Adrenal gland (tissue), 19 donors: ENCODE measurements at places on chromosomes 5 and 9.

- DNase-seq: no peak
Measured at GRCh38 chr5:88979244-88979643, 96.3 kb upstream of the MEF2C start.

GRCh38 chr9:106107716-106108115 is 413.4 kb downstream of the TMEM38B start:
- DNase-seq: no peak

DNA sequence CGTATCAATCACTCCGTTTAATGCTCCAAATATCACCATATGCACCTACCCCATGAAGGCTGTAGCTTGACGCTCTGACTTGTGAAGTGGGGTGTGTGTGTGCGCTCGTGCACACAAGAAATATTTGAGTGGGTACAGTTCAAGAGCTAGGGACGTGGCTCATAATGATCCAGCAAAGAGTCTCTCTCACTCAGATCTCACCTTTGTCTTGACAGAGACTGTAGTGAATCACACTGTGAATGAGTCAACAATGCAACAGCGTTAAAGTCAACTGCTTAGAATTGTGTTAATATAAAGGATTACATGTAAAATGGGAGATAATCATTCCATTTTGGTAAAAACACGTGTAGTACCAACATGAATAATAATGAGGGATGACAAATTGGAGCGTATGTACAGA is 119.4 kb downstream of the MED27 start:
- DNase-seq: no peak

GRCh38 chr5:146510559-146511125 is 5.3 kb downstream of the GPR151 start:
- DNase-seq: no peak

DNA sequence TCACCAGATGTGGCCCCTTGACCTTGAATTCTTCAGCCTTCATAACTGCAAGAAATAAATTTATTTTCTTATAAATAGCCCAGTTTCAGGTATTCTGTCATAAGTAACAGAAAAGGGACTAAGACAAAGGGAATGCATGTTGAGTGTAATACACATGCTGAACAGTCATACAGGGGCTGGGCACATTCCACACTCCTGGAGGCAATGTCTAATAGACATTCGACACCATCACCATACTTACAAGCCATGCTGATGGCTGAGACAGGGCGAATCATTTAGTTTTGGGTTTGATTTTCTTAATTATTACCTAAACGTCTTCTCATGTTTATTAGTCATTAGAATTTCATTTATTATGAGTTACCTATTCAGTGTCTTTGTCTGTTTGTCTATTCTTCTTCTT is 68.5 kb downstream of the TENT4A start:
- DNase-seq: no peak

- DNase-seq: no peak
Measured at GRCh38 chr5:175683231-175683630, 25.4 kb downstream of the HRH2 start.

DNA sequence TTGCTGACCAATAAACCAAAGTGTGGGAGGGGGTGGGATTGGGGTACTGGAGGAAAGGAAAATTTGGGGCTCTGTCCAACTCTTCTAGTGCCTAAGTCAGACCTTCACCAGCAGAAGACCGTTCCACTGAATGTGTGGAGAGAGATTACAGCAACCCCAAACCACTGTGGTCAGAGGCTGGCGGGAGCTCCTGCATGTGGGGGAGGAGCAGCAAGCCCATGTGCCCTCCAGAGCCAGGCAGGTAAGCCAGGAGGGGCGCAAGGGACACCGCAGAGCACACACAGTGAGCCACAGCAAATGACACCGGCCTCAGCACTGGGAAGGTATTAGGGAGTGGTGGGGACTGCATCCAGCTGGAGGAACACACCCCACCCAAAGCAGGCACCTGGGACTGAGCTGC is 62.9 kb downstream of the SMIM23 start:
- no peak for DNase-seq

DNA sequence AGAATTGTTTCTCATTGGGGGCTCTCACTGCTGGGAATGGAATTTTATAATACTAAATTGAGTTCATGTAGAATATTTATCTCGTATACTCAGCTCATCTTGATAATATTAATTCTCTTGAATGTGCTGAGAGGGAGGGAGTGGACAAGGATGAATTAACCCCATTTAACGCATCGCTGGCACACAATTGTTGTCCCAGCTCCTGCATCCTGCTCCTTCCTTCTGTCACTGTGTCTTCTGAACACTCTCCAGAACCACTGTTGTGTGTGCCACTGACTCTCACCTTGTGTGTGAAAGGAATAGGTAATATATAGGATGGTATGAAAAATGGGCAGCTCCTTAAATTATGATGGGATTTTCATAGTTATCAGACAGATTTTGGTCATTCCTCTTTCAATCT is 267.3 kb downstream of the MTRR start:
- no peak for DNase-seq

- DNase-seq: no peak
Measured at GRCh38 chr5:121325930-121326329, 525.8 kb upstream of the FTMT start.

- no peak for DNase-seq
Measured at GRCh38 chr5:35856765-35857351, at the start of gene IL7R. TSS of gene IL7R (plus strand) at chr5:35856891. CDS start at chr5:35856978, 87 bp downstream.

DNA sequence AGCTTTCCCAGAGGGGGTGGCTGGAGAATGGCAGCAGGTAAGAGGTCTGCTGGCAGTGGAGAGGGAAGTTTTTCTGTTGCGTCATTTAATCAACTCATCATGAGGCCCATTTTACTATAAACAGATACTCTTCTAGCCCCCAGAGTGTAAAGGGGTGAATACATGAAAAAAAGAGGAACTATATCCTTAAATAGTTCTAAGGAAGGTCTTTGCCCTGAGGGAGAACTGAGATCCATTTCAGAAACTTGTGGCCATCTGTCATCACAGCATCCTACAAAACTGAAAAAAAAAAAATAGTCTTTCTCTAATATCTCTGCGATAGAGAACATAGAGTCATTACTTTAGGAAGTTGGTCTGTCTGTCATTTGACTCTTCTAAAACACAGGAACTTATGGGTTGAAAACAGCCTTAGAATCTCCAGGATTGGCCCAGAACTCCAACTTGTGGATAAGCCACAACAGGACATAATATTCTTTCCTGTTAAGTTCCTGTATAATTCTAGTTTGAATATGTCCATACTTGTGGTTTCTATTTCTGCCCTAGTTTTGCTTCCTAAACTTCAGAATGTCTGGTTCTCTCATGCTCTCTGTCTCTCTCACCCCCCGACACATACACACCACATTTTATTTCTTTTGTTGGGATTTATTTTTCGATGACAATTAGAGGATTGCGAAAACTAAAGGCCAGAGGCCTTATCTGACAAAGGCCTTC is 238.5 kb upstream of the PIK3R1 start:
- no peak for DNase-seq

DNA sequence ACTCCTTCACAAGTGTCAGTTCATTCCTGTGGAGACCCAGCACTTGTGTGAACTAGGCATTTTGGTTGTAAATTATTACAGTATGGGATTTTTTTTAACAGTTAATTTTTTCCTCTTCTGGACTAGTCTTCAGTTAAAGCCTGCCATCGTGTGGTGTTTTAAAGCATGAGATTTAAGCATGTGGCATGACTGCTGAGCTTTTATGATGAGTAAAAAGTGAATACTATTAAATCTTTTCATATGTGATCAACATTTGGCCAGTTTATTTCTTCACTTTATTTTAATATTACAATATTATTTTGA is 25.0 kb downstream of the LMNB1 start:
- DNase-seq: no peak

- no peak for DNase-seq
Measured at GRCh38 chr5:121867403-121867802, 15.7 kb downstream of the FTMT start.

GRCh38 chr5:57626703-57627102 is 144.1 kb upstream of the ACTBL2 start:
- DNase-seq: no peak

DNA sequence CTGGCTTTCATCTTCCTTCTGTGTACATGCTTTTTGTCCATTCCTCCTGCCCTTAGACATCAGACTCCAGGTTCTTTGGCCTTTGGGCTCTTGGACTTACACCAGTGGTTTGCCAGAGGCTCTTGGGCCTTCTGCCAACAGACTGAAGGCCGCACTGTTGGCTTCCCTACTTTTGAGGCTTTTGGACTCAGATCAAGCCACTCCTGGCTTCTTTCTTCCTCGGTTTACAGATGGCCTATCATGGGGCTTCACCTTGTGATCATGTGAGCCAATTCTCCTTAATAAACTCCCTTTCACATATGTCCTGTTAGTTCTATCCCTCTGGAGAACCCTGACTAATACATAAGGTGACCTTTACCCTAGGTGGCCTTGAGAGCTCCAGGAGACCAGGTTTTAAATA is 189.1 kb upstream of the CCNG1 start:
- DNase-seq: no peak

DNA sequence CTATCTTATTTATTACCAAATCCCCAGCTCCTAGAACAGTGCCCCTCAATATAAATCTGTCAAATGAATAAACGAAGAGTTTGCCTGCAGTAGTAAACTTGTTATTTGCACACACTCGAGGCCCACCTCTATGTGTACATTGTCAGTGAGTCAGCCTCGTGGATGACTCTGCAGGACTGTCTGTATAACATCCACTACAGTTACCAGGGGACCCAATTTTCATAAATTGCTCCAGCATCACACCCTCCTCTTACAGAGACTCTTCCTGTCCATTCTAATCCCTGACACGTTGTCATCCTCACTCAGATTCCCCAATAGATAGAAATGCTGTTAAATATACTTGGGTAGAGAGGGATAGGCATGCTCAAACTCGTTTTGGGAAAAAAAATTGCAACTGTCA is 478.5 kb downstream of the RAB3C start:
- no peak for DNase-seq

DNA sequence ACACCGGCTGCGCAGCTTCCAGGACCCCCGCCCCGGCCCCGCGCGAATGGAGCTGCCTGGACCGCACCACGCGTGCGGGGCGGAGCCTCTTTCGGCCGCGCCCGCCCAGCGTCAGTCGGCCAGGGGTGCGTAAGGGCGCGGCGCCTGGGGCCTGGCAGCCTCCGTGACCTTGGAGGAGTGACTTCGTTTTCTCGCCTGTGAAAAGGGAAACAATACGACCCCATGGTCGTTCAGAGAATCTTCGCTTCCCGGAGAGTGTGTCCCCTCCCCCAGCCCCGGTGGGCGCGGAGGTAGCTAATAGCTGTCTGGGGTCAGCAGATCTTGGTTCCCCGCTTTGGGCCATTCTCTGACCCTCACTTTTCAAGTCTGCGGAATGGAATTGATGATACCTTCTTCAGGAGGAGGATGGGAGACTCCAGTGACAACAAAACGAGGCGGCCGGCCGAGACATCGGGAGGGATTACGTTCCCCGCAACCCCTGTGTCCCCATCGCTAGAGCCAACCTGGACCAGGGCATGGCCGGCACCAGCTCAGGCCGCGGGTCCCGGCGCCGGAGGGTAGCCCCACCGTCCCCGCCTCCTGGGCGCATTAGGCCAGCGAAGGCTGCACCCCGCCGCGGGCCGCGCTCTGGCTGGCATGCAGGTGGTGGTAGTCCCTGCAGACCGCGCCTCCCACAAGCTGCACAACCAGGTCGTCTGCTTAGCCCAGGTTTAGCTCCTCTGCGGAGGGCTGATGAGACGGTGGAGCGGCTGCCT is 5.5 kb upstream of the CDHR2 start:
- DNase-seq: peak; percentile 72

- DNase-seq: no peak
Measured at GRCh38 chr5:131595088-131596033, 39.7 kb downstream of the RAPGEF6 start.

DNA sequence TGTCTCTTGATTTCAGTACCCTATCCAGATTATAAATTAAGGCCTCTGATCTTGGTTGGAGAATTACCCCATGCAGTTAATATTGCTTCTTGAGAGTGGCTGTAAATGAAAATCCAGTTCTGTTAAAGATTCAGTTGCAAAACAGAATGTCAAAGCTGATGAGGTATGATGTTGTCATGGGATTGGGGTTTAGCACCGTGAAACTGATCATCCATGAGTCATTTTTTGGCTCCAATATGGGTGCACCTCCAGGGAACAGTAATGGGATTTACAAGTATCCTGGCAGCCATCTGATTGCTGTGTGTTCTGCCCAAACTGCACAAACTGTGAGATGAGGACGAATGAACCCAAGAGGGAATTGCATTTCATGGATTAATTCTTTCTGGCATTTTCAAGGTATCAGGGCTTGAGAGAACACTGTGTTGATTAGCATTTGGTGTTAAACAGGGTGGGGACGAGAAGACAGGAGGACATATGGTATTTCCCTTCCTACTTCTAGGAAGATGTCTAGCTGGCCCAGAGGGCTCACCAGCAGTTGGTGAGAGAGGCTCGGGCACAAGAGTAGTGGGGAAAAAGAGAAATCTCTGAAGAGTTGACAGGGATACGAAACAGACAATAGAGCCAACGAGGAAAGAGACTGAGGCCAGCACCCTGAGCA is 214.7 kb downstream of the GAS1 start:
- peak; percentile 52 for DNase-seq

- no peak for DNase-seq
Measured at GRCh38 chr5:163360656-163361055, 76.7 kb upstream of the CCNG1 start.

GRCh38 chr5:67520161-67520908 is 323.7 kb upstream of the CD180 start:
- DNase-seq: no peak

GRCh38 chr5:34487159-34487879 is 168.8 kb upstream of the RAI14 start:
- DNase-seq: no peak

DNA sequence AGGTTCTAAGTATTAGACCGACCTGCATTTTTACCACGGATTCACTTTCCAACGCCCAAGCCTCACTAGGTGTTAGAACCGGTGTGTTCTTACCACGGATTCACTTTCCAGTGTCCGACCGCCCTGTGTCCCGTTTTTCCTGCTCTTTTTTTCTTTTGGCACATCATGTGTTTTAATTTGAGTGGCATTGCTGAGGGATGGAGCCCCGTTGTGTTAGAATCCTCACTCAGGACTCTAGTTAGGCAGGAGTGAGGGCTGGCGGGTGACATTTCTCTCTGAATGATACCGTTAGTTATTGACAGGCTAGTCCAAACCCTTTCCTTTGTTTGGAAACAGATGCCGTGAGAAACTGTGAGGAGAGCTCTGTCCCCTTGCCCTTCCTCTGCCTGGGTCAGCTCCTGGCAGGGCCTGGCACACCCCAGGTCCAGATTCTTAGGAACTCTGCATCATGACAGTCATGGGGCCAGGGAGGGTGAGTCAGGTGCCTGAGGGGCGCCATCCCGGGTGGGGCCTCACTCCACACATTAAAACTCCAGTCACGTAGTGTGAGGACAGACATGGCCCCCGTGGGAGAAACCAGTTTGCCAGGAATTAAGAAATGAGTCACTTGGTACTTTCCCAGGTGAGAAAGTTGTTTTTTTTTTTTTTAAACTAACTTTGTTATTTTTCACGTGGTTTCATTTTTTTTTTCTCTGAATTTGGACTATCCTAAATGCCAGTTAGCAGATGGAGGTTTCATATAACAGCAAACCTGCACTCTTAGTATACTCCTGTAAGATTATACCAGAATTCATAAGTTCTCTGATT is 15.8 kb downstream of the EXOC3 start:
- DNase-seq: peak; percentile 9

DNA sequence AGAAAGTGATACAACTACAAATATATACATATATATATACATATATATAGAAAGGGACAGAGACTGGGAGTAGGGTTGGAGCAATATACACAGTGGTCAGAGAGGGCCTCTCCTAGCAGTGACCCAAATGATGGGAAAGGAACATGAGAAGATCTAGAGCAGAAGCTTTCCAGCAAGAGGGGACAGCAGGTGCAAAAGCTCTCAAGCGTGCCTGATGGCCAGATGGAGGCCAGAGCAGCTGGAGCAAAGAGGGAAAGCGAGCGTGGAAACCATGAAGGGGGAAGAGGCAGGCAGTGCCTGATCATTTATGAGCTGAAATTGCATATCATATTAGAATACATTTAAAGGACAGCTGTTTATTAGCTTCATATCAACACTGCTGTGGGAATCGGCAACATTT is 7.6 kb upstream of the GRPEL2 start:
- no peak for DNase-seq
